ENCODE measurements at places on chromosomes 2 and 18. TPM values are rescaled to one million over a fixed set of nuclear protein-coding genes. Genes with fewer than 3 reads are reported as not detected.

- DNase-seq, result no peak
These were observed 6.9 kb upstream of the IGFBP2 start for GRCh38 chr2:216626168-216626874.

GRCh38 chr18:24267878-24268277 lies 129.0 kb downstream of the CABYR start:
- DNase-seq, result no peak

- peak; percentile 69 for DNase-seq
These were observed 123.5 kb upstream of the LGALSL start for GRCh38 chr2:64330281-64331113.

Gene HTR2B
- total RNA-seq, result 0.35 TPM

GRCh38 chr2:40558761-40559160 lies 106.9 kb upstream of the SLC8A1 start:
- DNase-seq, result no peak

DNA sequence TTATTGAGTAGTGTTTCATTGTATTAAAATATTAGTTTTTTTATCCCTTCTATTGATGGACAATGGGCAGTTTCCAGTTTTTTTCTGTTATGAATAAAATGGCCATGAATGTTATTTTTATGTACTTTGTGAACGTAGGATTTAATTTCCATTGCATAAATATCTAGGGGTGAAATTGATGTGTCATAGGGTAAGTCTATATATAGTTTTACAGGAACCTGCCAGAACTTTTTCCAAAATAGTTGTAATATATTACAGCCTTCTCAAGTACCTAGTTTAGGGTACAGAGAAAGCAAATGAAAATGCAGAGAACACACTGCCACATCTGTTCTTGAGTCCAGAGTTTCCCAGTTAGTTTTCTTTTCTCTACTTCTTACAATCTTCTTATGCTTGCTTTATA lies 378.6 kb downstream of the MEIS1 start:
- DNase-seq, result no peak

- DNase-seq, result no peak
These were observed 83.4 kb downstream of the RAPH1 start for GRCh38 chr2:203451689-203452088.

Gene PJVK
- 0.37 TPM for total RNA-seq

Gene ALLC
- total RNA-seq, result not detected

DNA sequence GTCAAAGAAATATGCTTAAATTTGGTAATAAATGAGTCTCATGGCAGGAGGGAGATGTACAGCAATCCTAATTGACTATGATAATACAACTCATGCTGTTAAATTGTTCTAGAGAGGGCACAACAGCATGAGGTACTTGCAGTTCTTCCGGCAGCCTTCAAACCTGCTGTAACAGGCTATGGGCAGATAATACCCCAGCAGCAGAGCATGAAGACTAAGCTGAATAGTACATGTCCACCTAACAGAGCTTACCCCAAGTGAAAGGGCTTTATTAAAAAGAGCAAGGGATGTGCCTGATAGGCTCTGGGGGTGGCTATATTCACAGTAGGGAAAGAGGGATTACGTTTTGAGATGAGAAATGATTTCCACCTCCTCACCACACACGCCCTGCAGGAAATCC lies 28.9 kb downstream of the MRO start:
- DNase-seq, result no peak

DNA sequence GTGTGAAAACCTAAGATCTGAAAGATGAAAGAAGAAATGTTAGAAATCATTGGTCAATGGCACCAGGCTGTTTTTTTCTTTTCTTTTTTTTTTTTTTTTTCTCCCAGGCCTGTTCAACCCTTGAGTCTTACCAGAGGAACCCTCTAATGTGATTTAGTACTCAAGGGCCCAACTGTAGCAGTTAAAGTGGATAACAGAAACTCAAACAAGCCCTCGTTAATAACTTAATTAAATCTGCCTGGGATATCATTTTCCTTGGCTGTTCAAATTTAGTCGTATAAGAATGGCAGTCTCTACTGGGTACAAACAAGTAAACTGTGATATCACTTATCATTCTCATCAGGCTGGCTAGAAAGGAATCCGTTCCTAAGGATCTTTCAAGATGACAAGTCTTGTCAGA lies 16.5 kb downstream of the ARL4C start:
- DNase-seq, result no peak

Gene LAMA1
- total RNA-seq, result 0.83 TPM

DNA sequence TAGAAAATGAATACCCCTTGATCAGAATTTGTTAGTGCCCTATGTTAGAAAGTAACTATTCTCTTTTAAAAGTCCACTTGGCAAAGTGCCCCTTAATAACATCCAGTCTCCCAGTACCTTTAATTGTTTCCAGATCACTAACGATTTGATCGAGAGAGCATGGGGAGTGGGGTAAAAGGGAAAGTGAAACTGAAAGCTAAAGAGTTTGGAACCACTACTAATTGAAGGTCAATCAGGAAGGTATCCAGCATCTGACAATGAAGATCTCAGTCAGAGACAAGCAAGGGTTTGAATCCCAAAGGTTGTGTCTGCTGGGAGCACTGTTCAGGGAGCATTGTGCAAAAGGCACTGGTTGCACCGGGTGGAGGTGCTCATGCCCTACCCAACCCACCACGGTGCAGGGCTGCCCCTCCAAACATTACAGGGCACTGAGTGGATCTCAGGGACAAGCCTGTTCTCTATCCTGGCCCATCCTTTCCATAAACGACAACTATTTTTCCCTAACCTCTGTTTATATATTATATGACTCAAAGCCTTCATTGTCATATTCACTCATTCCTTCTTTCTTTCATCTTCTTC lies 14.6 kb upstream of the RIT2 start:
- no peak for DNase-seq

Data from HFFc6 (cell line).